ENCODE measurements at places on chromosomes 16 and 17. TPM values are rescaled to one million over a fixed set of nuclear protein-coding genes. Genes with fewer than 3 reads are reported as not detected.
A peak's percentile ranks its signal among the peaks of the same experiment; 100 is the strongest.

DNA sequence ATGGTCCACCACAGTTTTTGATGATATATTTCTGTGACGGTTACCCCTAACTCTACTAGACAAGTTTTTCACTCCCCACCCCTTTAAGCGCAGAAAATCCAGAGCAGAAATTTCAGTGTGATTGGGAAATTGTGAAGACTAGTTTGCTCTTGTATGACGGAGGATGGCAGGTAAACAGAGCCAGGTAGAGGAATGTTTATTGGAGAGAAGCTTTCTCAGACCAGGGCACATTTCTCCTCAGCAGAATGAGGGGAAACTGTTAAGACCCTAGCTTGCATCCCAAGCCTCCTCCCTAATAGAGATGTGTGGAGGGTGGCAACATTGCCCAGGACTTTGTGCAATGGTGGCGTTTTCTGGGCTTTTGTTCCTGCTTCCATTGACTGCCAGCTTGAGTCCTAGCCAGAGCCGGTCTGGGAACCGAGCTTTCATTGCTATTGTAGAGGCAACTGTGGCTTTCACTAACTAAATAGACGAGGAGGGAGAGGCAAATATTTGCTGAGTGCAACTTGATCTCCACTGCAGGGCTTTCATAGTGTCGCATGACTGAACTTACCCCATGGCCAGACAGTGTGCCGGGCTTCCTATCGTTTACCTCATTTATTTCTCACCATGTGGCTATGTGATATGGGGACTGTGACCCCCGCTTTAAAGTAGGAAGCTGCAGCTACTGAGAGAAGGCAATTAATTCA, 159.6 kb upstream of the MPHOSPH6 start:
- no peak overlapping the region for H3K4me3 ChIP-seq
- H3K4me1 ChIP-seq: no peaks in the 10 kb centered on the region
- DNase-seq: no peak
- H3K27ac ChIP-seq: no peak overlapping the region
- H3K27me3 ChIP-seq: no peaks in the 10 kb centered on the region

Gene KRTAP2-1
- total RNA-seq: not detected

Gene PRCD
- total RNA-seq: 1.2 TPM

Gene TP53TG3
- not detected for total RNA-seq

Gene RCVRN
- not detected for total RNA-seq

GRCh38 chr16:22007509-22008214, at the start of gene MOSMO:
MOSMO (plus strand) TSS chr16:22008111; CDS start chr16:22008302, 191 bp downstream.
- H3K36me3 ChIP-seq: no peaks in the 10 kb centered on the region
- peaks cover 15% of the 10 kb centered on the region for H3K4me1 ChIP-seq
- peak within 1 kb of the TSS; percentile 73 for H3K27ac ChIP-seq
- DNase-seq: peak; percentile 69
- peak within 1 kb of the TSS; percentile 92 for H3K4me3 ChIP-seq
- H3K27me3 ChIP-seq: no peaks in the 10 kb centered on the region

DNA sequence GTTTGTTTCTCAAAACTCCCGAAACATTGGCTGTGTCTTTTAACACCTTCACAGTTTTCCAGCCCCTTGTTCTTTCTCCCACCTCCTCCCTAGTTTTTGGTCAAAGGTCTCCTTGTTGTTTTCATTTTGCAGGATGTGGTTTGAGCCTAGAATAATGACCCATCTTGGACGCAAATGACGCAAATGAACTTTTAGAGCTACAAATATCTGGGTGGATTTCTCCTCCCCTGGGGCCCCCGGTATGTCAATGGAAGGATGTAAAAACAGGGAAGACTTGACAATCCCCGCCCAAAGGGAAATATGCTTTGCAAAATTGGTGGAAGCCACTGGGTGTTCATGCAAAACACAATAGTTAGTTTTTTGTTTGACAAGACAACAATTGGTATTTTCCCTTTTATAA, 236.0 kb upstream of the IRX3 start:
- H3K27me3 ChIP-seq: no peaks in the 10 kb centered on the region
- no peak overlapping the region for H3K27ac ChIP-seq
- H3K4me1 ChIP-seq: no peaks in the 10 kb centered on the region
- no peak for DNase-seq
- H3K36me3 ChIP-seq: no peaks in the 10 kb centered on the region
- H3K4me3 ChIP-seq: no peak overlapping the region

GRCh38 chr17:72422204-72422504, 301.3 kb downstream of the SOX9 start:
- H3K27me3 ChIP-seq: no peaks in the 10 kb centered on the region
- H3K27ac ChIP-seq: no peak overlapping the region
- H3K36me3 ChIP-seq: no peaks in the 10 kb centered on the region
- peaks cover 20% of the 10 kb centered on the region for H3K4me1 ChIP-seq
- no peak for DNase-seq
- no peak overlapping the region for H3K4me3 ChIP-seq

DNA sequence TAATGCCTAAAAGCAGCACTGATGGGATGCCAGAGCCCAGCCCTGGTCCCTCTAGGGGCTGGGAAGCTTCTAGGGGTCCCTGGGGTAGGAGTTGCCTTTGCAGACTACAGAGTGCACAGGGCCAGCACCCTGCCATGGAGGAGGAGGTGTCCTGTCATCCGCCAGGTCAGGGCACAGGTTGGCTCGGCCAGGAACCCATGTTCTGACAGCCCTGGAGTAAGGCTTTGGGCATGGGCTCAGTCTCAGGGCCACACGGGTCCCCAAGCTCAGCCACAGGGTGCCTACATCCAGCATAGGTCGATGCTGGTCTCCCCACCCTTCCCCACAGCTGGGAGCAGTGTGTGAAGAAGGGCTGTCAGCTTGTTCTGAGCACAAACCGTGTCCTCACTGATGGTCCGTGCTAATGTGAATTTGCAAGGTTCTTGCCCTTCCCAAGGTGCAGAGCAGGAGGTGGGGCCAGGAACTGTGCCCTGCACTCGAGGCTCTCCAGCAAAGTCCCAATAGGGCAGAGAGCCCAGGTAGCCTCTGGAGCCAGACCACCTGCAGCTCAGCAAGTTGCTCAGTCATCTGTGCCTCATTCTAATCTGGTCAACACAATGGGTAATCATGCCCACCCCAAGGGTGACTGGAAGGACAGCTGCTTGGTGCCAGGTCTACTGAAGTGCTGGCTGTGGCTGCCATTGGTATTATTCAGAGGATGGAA, 72.8 kb downstream of the AMFR start:
- DNase-seq: no peak
- no peaks in the 10 kb centered on the region for H3K36me3 ChIP-seq
- H3K27ac ChIP-seq: no peak overlapping the region
- no peaks in the 10 kb centered on the region for H3K27me3 ChIP-seq

GRCh38 chr17:72715906-72716572, 376.4 kb downstream of the SLC39A11 start:
- H3K27ac ChIP-seq: no peak overlapping the region
- DNase-seq: no peak
- no peaks in the 10 kb centered on the region for H3K4me1 ChIP-seq
- no peak overlapping the region for H3K4me3 ChIP-seq
- H3K27me3 ChIP-seq: no peaks in the 10 kb centered on the region
- no peaks in the 10 kb centered on the region for H3K36me3 ChIP-seq

DNA sequence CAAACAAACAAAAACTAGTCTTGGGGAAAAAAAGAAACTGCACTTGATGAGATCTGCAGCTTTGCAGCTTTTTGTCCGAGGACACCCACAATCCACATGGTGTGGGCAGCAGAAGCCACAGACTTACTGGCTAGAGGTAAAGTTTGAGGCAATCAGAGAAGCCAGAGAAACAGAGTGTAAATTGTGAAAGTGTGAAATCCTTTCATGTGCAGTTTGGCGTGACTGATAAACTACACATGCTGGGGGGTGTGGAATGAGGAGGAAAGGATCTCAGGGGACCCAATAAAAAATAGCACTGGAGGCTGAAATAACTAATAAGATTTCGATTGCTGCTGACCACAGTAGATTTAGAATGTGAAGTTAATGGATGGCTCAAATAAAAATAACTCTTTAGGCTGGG, 42.4 kb upstream of the HOXB13 start:
- DNase-seq: no peak
- H3K36me3 ChIP-seq: no peaks in the 10 kb centered on the region
- no peaks in the 10 kb centered on the region for H3K4me1 ChIP-seq
- H3K27me3 ChIP-seq: no peaks in the 10 kb centered on the region
- H3K27ac ChIP-seq: no peak overlapping the region
- no peak overlapping the region for H3K4me3 ChIP-seq

GRCh38 chr16:84950906-84951305, 60.4 kb downstream of the ZDHHC7 start:
- no peak overlapping the region for H3K27ac ChIP-seq
- H3K36me3 ChIP-seq: no peaks in the 10 kb centered on the region
- no peaks in the 10 kb centered on the region for H3K27me3 ChIP-seq
- H3K4me3 ChIP-seq: no peak overlapping the region
- no peak for DNase-seq

Gene HOXB7
- 25.9 TPM for total RNA-seq

Gene TMEM220
- 17.6 TPM for total RNA-seq

- peak overlapping the region; percentile 85 for H3K27ac ChIP-seq
- no peaks in the 10 kb centered on the region for H3K36me3 ChIP-seq
- peak overlapping the region; percentile 92 for H3K4me3 ChIP-seq
- peak; percentile 32 for DNase-seq
- H3K4me1 ChIP-seq: peaks cover 19% of the 10 kb centered on the region
Measured at GRCh38 chr16:22372882-22373661, 1.3 kb downstream of the CDR2 start.

GRCh38 chr17:55391244-55391757, 30.3 kb downstream of the MMD start:
- H3K27me3 ChIP-seq: no peaks in the 10 kb centered on the region
- H3K36me3 ChIP-seq: no peaks in the 10 kb centered on the region
- H3K27ac ChIP-seq: no peak overlapping the region
- H3K4me3 ChIP-seq: no peak overlapping the region
- no peaks in the 10 kb centered on the region for H3K4me1 ChIP-seq

Gene CEP112
- 6.2 TPM for total RNA-seq

Gene NOG
- 0.27 TPM for total RNA-seq

DNA sequence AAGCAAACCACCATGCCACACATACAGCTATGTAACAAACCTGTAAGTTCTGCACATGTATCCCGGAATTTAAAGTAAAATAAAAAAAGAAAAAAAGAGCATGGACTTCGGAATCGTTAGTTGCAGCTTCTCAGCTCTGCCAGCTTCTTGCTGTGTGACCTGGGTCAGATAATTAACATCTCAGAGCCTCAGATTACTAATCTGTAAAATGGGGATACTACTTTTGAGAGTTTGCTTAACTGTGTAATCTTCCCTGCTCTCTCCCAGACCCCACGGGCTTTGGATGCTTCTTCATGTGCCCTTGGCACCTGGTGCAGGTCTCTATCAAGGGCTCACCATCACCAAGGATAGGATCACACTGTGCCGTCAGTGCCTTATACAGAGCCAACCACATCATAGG, 16.6 kb downstream of the HSD17B2 start:
- no peaks in the 10 kb centered on the region for H3K4me1 ChIP-seq
- H3K36me3 ChIP-seq: no peaks in the 10 kb centered on the region
- DNase-seq: no peak
- H3K27me3 ChIP-seq: no peaks in the 10 kb centered on the region
- no peak overlapping the region for H3K4me3 ChIP-seq

- H3K27ac ChIP-seq: no peak overlapping the region
- H3K36me3 ChIP-seq: no peaks in the 10 kb centered on the region
- no peak overlapping the region for H3K4me3 ChIP-seq
- no peak for DNase-seq
Measured at GRCh38 chr16:83059237-83059636, 432.5 kb downstream of the CDH13 start.

Gene NOL3
- total RNA-seq: 31.0 TPM

Gene TBC1D3I
- 0.37 TPM for total RNA-seq

Gene THAP11
- total RNA-seq: 33.2 TPM

Gene C17orf100
- total RNA-seq: 1.9 TPM

Gene CUEDC1
- total RNA-seq: 14.7 TPM

Gene KRT12
- 4.4 TPM for total RNA-seq

Gene ACE
- total RNA-seq: 38.3 TPM

Gene GNG13
- 0.24 TPM for total RNA-seq

Gene SPEM2
- not detected for total RNA-seq

Gene PIK3R5
- total RNA-seq: 2.2 TPM

GRCh38 chr17:79057737-79058385, 16.8 kb upstream of the ENGASE start:
- no peak overlapping the region for H3K27ac ChIP-seq
- H3K27me3 ChIP-seq: no peaks in the 10 kb centered on the region
- no peak overlapping the region for H3K4me3 ChIP-seq
- H3K36me3 ChIP-seq: no peaks in the 10 kb centered on the region
- H3K4me1 ChIP-seq: no peaks in the 10 kb centered on the region

DNA sequence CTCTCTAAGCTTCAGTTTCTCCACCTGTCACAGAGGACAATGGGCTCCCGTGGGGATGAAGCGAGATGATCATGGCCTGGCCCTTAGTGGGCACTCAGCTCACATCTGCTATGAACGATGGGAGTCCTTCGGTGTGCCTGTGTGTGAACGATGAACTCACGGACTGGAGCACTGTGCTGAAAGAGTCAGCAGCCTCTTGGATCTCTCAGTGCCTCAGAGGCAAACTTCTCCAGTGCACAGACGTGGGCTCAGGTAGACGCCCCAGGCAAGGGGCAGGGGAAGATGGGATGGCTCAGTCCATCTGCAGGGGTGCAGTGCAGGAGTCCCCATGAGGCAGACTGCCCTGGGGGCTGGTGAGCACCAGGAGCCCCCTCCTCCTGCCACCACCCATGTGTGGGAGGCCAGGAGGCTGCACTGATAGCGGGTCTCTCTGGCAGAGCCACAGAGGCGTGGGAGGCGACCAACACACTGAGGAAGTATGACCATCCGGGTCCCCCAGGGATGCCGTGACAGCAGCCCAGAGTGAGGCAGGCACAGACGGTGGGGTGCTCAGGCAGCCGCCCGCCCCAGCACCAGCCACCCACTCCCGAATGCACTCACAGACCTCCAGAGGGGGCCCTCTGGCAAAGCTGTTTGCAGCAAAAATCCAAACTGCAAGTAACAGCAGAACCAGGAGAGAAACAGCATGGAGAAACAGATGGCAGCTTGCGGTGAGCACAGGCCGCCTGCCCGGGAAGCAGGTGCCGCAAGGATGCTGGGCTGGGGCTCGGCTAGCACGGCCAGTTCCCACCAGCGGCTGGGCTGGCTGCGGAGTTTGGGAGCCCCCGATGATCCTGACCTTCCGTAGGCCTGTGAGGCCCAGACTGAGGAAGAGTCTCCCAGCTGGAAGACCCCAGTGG, 82.7 kb downstream of the RPH3AL start:
- no peak for DNase-seq
- no peak overlapping the region for H3K27ac ChIP-seq
- H3K36me3 ChIP-seq: no peaks in the 10 kb centered on the region
- no peaks in the 10 kb centered on the region for H3K4me1 ChIP-seq
- no peak overlapping the region for H3K4me3 ChIP-seq

Measured in colonic mucosa (tissue), 4 donors.